ENCODE measurements at places on chromosomes 6 and 20.

DNA sequence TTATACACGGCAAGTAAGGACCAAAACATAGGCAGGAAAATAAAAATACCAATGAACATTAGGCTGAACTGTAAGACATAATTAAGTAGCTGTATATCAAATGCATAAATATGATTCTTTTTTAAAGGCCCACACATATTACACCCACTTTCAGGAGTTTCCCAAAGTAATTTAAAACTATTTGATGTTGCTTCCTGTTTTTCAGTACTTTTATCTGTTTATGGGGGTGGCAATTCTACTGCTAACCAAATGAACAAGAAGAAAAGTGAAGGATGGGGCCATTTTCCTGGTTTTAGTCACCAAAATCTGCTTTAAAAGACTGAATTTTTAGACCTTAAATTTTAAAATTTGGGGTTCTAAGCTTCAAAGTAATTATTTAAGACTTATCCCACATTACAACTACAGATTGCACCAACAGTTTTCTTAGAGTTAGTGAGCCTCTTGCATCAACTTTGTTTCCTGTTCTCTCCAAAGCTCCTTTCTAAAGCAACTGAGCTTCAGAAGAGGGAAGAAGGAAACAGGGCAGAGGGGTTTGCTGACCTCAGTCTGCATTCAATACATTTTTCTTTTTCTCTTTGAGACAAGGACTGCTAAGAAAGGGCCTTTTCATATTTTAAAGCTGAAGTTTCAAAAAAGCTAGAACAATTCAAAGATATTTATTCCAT is 191.0 kb downstream of the BACH2 start:
- no peak for DNase-seq

DNA sequence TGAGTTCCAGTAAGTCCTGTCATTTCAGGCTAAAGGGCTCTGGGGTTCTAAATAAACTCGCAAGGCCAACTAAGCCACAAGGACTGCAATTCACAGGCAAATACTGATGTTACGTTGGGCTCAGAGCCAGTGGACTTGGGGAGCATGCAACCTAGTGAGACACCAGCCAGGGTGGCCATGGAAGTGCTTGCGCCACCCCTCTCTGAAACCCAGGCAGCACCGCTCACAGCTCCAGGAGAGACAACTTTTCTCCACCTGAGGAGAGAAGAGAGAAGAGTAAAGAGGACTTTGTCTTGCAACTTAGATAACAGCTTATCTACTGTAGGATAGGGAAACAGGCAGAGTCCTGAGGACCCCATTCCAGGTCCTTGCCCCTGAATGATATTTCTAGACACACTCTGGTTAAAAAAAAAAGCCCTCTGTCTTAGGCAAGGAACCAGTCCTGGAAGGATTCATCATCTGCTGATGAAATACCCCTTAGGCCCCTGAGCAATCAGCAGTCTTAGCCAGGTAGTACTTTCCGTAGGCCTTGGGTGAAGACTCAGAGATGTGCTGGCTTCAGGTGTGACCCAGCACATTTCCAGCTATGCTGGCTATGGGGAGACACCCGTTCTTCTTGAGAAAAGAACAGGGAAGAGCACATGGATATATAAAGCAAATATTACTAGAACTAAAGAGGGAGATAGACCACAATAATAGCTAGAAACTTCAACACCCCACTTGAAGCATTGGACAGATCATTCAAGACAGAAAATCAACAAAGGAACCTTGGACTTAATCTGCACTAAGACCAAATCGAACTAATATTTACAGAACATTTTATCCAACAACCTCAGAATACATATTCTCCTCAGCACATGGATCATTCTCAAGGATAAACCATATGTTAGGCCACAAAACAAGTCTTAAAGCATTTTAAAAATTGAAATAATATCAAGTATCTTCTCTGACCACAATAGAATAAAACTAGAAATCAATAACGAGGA is 31.5 kb upstream of the TBC1D32 start:
- DNase-seq = no peak

DNA sequence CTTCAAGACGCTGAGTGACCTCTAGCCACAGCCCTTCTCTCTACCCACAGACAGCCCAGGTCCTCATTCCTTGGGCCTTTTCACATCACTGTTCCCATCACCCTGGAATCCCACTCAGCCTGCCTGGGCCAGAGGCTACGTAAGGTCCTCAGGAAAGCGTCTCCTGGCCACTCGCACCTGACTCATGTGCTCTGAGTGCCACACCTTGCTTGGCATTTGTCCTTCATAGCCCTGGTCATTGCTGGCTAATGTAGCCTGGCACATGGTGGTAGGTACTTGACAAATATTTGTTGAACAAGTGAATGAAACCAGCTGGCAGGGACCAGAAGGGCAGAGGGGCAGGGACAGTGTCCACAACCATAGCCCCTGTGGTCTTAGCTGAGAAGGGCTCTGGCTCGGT is 50.6 kb upstream of the FANCE start:
- DNase-seq = no peak

GRCh38 chr6:14109411-14109826 is 8.2 kb upstream of the CD83 start:
- no peak for DNase-seq

DNA sequence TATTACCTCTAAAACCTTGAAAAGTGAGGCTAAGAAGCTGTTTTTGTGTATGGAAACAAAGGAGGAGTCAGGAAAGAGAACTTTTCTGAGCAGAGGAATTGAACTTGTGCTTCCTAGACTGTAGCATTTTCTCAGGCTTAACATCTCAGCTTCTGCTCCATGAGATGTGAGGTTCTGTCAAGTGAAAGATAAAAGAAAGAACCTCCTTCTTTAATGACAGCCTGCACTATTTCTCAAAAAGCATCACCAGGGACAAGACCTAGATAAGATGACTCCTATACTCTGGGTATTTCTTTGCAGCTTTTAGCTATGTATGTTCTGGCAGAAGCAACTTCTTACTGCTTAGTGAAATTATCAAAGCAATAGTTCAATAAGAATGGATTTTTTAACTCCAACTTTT is 87.6 kb upstream of the KCNQ5 start:
- DNase-seq = no peak

- peak; percentile 66 for DNase-seq
These were observed 3.0 kb downstream of the E2F3 start for GRCh38 chr6:20404641-20405032.

- no peak for DNase-seq
These were observed 65.2 kb upstream of the PIM1 start for GRCh38 chr6:37104824-37105147.

GRCh38 chr6:150087336-150087735 is 18.4 kb upstream of the ULBP3 start:
- DNase-seq = no peak

All from activated CD8-positive, alpha-beta memory T cell treated with anti-CD3 and anti-CD28 coated beads, Interleukin-2, amount 50 U/mL, for 48 hours (primary cell).